ENCODE measurements at places on chromosomes 7 and 10. TPM values are rescaled to one million over a fixed set of nuclear protein-coding genes. Genes with fewer than 3 reads are reported as not detected.

Gene PDK4
- total RNA-seq = 0.41 TPM

Gene HOXA4
- total RNA-seq = 10.3 TPM

DNA sequence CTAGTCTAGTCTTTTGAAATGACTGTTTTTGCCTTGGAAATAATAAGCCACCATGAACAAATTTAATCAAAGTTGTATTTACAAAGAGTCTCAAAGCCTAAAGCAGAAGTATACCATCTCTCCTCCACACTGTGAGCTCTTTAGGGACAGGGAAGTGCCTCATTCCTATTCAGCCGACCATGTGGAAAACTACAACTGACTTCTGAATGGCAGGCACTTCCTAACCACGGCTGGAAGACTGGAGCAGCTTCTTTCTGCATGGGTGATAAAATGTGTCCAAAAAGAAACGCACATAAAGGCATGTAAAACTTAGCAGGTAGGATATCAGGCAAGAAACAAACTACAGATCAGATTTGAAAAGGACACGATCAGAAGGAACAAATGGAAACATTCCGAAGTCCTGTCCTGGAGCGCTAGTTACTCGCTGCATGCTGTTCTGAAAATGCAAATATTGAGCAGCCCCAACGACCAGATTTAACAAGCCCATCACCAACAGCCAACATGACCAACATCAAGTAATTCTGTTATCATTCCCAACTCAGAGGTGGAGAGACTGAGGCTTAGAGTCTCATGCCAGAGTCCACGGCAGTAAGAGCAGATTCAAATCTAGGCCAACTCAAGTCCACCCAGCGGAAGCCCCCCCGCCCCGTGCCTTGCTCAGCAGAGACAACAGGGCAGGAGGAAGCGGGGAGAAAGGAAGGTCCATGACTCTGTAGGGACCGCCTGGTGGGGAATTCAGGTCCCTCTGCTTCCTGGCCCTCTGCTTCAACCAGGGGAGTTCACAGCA, 26.5 kb downstream of the CTBP2 start:
- DNase-seq = no peak

DNA sequence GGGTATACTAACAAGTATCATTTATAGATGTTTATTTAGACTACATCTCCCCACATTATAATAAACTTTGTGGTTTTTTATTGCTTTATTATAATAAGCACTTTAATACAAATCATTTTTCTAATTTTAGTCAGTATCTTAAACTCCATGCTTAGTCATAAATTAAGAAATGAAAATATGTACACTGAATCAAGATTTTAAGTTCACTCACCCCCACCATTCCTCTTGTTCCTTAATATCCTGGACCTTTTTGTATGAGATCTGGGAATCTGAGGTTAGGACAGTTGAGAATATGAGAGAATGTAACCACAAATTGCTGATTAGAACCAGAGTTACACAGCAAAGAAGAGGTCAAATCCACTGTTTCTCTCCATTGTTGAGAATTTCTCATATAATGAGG, 93.6 kb upstream of the WNT16 start:
- no peak for DNase-seq

Gene CALHM3
- not detected for total RNA-seq

GRCh38 chr10:86209726-86210125, 156.9 kb downstream of the GRID1 start:
- no peak for DNase-seq

- no peak for DNase-seq
These were observed 11.1 kb downstream of the CAMK1D start for GRCh38 chr10:12360461-12360860.

DNA sequence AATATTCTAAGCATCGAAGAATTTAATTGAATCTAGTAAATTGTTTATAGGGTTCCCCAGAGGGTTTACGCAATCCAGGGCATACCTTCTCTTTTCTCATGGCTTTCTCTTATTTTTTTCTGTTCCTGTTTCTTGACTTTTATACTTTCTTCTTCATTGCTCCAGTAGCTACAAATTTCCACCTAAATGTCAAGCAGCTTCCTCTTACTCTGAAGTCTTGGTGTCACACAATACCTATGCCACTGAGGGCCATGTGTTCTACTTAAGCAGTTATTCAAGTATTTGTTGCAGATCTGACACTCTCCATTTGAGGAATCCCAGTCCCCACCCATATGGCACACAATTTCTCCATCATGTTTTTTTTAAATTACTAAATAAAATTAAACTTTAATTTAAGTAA, 343.1 kb upstream of the MBL2 start:
- no peak for DNase-seq

GRCh38 chr10:71242622-71243009, 30.2 kb downstream of the UNC5B start:
- no peak for DNase-seq
